Thoracic aorta (tissue), 2 donors: ENCODE measurements at places on chromosomes 3 and 15. TPM values are rescaled to one million over a fixed set of nuclear protein-coding genes. Genes with fewer than 3 reads are reported as not detected.

DNA sequence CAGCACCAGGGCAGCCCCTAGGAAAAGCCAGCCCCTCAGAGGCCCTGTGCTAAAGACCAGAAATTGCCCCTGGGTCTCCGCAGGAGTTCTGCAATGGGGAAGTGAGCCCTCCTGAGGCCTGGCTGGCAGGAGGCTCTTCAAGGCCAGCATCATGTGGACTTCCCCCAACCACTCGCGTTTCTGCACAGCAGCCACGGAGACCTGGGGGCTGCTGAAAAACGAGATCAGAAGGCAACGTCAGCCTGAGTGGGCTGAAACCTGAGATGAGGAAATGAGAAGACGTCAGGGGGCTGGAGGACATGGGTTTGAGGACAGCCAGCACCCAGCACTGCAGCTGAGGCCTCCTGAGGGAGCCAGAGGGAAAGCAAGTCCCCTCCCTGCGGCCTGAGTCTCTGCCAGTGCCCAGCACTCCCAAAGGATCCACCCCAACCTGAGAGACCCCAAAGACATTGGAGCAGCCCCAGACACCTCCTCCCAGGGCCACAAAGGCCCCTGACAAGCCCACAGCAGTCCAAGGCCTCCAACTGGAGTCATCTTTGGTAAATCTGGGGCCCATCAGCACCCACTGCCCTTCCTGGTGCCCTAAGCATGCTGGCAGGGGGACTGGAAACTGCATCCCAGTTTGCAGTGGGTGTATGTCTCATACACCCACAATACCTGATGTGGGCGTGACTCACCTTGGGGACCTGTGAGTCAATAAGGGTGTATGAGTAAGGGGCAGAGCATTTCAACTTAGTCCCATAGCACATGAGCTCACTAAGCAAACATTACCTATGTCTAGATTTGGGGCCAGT lies 29.2 kb upstream of the CYP11A1 start:
- no peak overlapping the region for H3K27ac ChIP-seq
- no peak for DNase-seq
- H3K36me3 ChIP-seq = no peaks in the 10 kb centered on the region
- no peaks in the 10 kb centered on the region for H3K27me3 ChIP-seq
- no peaks in the 10 kb centered on the region for H3K4me1 ChIP-seq

GRCh38 chr15:63288778-63289378 lies 11.5 kb downstream of the APH1B start:
- no peak for DNase-seq
- H3K27me3 ChIP-seq = no peaks in the 10 kb centered on the region
- H3K27ac ChIP-seq = no peak overlapping the region

DNA sequence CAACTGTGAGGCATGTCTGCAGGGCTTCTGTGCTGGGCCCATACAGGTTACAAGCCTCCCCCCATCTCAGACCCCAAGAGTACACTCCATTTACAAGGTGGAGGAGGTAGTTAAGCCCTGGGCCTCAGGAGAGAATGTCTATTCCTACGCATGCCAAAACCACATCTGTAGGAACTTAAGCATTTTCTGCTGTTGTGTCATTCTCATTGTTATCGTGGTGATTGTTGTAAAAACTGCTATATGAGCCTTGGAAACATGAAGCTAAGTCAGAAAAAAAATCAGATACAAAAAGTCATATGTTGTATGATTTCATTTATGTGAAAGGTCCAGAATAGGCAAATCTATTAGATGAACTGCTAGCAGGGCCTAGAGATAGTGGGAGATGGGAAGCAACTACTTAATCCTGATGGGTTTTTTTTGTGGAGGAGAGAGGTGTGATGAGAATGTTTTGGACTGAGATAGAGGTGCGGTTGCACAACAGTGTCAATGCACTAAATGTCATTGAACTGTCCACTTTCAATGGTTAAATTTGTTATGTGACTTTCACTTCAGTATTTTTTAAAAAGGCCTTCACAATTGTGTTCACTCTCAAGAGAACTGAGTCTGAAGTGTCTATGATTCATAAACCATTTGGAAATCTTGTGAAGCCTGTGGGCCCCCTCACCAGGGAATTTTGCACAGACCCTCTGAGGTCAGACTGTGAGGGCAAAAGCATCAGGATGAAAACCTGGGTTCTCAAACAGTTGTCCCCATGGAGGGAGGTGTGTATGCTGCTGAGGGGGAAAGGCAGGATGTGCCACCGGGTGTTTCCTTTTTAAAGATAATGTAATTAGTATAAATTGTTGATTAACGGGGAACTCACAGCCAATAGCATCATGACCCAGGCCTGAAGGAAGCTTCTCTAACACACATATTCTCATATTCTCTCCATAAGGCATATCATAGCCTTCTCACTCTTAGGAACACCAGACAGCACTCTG lies 3.2 kb downstream of the RTP3 start:
- H3K4me1 ChIP-seq = no peaks in the 10 kb centered on the region
- H3K36me3 ChIP-seq = no peaks in the 10 kb centered on the region
- no peaks in the 10 kb centered on the region for H3K27me3 ChIP-seq
- no peak overlapping the region for H3K4me3 ChIP-seq

DISP2 gene
- 0.21 TPM for total RNA-seq

DNA sequence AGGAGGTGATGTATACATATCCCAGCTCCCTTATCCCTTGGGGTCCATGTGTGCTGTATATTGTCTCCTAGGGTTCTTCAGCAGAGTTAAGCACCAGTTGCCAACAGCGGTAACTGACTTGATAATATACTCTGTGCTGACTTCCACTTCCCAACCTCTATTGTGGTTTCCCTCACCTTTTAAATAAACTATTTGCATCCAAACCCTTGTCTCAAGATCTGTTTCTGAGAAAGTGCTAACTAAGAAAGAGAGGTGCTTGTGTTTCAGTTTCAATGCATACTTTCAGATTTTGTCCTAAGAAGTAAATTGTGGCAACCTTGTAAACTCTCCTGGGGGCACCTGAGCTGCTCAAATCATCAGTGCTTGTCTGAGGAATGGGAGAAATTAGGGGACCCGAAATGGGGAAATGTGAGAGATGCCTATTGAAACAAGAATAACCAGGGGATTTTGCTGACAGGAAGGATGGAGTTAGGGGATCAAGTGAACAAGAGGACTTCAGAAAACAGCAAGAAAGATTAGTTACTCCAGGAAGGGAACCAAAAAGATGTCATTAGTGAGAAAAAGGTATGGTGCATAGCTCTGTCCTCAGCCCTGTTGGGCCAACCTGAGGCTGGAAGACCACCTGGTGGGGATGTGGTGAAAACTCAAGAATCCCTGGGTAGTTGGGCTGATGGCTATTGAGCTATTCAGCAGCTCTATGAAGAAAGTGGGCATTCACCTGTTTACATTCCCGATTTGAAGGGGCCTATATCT lies 50.9 kb upstream of the MRPL3 start:
- H3K36me3 ChIP-seq = no peaks in the 10 kb centered on the region
- no peaks in the 10 kb centered on the region for H3K27me3 ChIP-seq

LYZL4 gene
- total RNA-seq = not detected

DNA sequence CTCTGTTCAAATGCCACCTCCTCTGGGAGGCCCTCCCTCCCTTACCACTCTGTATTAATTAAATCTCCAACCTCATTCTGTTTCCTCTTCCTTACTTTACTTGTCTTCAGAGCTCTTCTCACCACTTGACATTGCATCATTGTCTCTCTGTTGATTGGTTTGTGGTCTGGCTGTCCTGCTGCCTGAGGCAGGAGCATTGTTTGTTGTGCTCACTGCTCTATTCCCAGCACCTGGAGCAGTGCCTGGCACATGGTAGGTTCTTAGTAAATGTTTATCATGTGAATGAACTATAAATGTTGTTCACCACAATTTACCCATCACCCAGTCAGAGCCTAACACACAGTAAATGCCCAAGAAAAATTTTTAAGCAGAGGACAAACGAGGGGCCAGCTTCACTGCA lies 6.7 kb upstream of the BFSP2 start:
- no peak overlapping the region for H3K27ac ChIP-seq
- H3K4me3 ChIP-seq = no peak overlapping the region
- H3K27me3 ChIP-seq = no peaks in the 10 kb centered on the region
- H3K4me1 ChIP-seq = no peaks in the 10 kb centered on the region
- no peaks in the 10 kb centered on the region for H3K36me3 ChIP-seq
- DNase-seq = no peak

- H3K4me3 ChIP-seq = no peak overlapping the region
- no peaks in the 10 kb centered on the region for H3K4me1 ChIP-seq
- H3K36me3 ChIP-seq = no peaks in the 10 kb centered on the region
- DNase-seq = no peak
Measured at GRCh38 chr3:55296791-55297190, 190.3 kb downstream of the WNT5A start.

CGNL1 gene
- total RNA-seq = 33.5 TPM

DNA sequence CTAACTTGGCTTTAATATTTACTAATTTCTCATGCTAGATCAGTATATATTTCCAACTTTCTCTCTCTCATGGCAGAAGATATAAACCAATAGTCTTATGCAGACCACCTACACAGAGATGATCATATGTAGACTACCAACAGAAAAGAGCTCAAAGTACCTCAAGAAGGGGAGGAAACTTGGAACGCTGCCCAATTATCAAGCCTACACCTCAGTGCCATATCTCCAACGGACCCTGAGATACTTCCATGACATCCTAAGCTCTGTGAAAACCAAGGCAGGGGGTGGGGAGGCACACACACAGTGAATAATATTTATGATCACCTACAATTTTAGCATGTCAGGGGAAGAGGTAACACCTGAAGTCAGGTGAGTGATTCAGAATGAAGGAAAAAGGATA lies 100.6 kb downstream of the STAG1 start:
- H3K27me3 ChIP-seq = no peaks in the 10 kb centered on the region
- H3K4me1 ChIP-seq = no peaks in the 10 kb centered on the region
- H3K36me3 ChIP-seq = no peaks in the 10 kb centered on the region
- no peak overlapping the region for H3K4me3 ChIP-seq
- DNase-seq = no peak
- no peak overlapping the region for H3K27ac ChIP-seq

GBE1 gene
- 67.1 TPM for total RNA-seq

GRCh38 chr15:81792646-81793045 lies 253.2 kb downstream of the MEX3B start:
- no peak overlapping the region for H3K27ac ChIP-seq
- no peak overlapping the region for H3K4me3 ChIP-seq
- no peaks in the 10 kb centered on the region for H3K27me3 ChIP-seq
- no peaks in the 10 kb centered on the region for H3K4me1 ChIP-seq
- H3K36me3 ChIP-seq = no peaks in the 10 kb centered on the region

GRCh38 chr3:57646723-57647122 lies 46.2 kb downstream of the DENND6A start:
- H3K4me1 ChIP-seq = no peaks in the 10 kb centered on the region
- H3K36me3 ChIP-seq = peaks cover 33% of the 10 kb centered on the region
- no peak overlapping the region for H3K27ac ChIP-seq
- no peak for DNase-seq

NEK10 gene
- 0.68 TPM for total RNA-seq

DNA sequence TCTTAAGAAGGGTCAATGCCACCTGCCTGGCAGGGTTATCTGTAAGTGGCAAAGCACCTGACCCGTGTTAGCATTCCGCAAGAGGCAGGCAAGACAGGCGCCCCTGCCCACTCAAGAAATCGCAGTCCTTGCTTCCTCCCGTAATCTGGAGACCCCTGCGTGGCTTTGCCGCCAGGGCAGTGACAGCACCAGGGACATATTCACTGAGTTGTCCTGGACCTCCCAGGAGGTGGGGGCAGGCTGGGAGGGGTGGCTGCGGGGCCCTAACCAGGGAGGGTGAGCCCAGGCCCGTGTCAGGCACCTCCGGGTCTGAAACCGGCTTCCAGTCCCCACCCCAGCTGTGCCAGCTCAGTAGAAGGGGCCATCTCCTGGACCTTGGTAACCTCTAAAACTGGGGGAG lies 15.8 kb upstream of the SEC13 start:
- no peaks in the 10 kb centered on the region for H3K27me3 ChIP-seq
- DNase-seq = no peak
- H3K27ac ChIP-seq = no peak overlapping the region
- no peak overlapping the region for H3K4me3 ChIP-seq
- H3K36me3 ChIP-seq = no peaks in the 10 kb centered on the region
- H3K4me1 ChIP-seq = no peaks in the 10 kb centered on the region

- no peak for DNase-seq
- peaks cover 31% of the 10 kb centered on the region for H3K4me1 ChIP-seq
- H3K4me3 ChIP-seq = peak overlapping the region; percentile 98
- no peaks in the 10 kb centered on the region for H3K27me3 ChIP-seq
Measured at GRCh38 chr3:146544929-146545528, 622 bp upstream of the PLSCR1 start.

DNA sequence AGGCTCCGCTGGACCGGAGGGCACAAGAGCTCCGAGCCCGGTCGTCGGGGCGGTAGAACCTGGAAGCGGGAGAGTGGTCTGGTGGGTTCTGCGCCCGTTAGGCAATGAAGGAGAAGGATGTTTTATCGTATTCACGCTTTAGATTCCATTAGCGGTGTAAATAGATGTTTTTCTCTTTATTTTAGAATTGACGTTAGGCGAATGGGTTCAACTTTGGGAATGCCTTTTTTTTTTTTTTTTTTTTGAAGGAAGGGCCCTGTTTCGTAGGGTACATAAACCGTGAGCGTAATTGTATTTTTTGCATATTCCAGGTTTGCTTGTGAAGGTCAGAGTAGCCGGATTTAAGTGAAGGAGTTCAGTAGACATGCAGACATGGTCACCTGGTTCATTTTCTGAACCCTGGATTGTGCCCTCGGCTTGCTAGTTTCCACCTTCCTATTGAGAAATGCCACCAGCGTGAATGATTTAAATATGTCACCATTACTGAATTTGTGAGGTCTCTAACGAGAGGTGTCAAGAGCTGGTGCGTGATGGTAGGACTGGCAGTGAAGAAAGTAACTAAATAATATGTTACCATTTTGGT lies 808 bp downstream of the RBM6 start:
- H3K27ac ChIP-seq = peak overlapping the region; percentile 88
- H3K36me3 ChIP-seq = no peaks in the 10 kb centered on the region
- no peak for DNase-seq
- H3K4me1 ChIP-seq = peaks cover 7% of the 10 kb centered on the region
- H3K4me3 ChIP-seq = peak overlapping the region; percentile 76

DNA sequence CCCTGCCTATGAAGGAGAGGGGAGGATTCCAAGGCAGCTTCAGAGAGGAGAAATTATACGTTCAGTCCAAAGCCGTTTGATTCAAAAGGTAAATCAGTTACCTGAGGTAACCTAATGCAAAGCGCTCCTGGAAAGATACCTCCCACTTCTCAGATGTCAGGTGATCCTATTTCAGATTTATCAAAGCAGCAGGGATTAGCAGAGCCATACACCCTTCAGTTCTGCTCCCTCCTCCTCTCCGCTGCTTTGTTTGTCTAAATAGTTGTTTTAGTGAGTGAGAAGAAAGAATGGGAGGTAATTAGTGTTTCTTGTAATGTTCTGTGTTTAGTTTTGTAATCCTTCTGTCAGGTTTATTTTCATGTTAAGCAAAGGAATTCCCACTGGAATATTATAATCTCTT lies 81.1 kb downstream of the SOX14 start:
- H3K4me1 ChIP-seq = no peaks in the 10 kb centered on the region
- H3K27me3 ChIP-seq = no peaks in the 10 kb centered on the region
- DNase-seq = no peak
- no peaks in the 10 kb centered on the region for H3K36me3 ChIP-seq

DNA sequence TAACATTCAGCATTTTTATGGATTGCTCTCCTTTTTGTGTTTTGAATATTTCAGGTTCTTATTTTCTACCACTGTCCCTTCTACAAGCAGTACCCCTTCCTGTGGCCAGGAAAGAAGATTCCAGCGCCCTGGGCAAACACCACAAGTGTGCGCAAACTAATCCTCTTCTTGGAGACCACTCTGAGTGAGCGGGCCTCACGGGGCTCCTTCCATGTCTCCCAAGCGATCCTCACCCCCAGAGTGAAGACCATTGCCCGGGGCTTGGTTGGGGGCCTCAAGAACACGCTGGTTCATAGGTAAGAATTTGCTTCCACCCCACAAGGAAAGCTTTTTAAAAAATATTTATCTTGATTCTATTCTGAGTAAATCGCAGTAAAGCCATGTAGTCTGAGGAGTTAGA lies 118.7 kb upstream of the ZBED2 start:
- DNase-seq = no peak
- H3K36me3 ChIP-seq = no peaks in the 10 kb centered on the region
